GM23248 (cell line): ENCODE measurements at places on chromosomes 11 and 22.

DNA sequence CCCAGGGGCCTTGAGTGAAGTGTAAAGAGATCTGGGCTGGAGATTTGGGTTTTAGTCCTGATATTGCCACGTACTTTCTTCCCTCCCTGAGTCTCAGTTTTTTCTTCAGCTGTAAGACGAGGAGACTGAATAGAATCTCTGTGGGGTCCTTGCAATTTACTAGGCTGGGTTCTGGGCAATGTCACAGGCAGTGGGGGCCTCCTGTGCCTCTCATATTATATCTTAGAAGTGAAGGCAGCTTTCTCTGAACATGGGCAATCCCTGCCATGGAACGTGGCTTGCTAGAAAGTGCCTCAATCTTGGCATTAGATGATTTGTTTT, 62.0 kb upstream of the PTPRJ start:
- peak; percentile 12 for DNase-seq

DNA sequence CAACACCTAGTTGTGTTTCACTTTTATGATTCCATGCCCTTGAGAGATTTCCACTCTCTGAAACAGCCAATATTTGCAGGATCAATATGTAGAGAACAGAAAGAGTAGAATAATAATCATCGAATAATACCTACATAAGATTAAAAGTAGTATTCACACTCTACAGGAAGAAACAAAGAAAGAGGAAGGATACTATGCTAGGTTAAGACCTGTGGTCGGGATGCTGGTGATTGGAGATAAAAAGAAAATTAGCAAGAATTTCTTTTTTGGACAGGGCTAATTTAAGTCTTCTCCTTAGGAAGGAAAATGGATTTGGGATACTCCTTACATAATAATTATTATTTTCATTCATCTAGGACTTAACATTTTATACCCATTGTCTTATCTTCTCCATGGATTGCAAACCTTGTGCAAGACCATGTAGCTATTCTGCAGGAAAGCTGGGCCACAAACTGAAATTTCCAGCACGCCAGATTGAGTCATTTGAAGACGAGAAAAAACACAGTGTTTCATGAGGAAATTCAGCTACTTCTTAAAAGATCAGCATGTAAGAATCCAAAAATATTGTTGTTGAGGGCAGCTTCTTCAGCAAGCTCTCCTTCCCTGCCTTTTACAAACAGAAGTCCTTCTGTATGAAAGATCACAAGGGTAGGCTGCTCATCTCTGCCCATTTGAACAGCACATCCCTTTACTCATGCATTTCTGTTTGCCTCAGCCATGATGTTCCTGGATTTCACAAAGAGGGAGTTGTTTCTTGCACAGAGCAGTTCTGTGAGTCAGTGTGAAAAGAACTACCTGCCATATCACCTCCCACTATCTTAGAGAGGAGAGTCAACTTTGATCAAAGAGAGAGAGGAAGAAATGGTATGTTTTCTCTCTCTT, 90.7 kb downstream of the FAM76B start:
- peak; percentile 63 for DNase-seq

DNA sequence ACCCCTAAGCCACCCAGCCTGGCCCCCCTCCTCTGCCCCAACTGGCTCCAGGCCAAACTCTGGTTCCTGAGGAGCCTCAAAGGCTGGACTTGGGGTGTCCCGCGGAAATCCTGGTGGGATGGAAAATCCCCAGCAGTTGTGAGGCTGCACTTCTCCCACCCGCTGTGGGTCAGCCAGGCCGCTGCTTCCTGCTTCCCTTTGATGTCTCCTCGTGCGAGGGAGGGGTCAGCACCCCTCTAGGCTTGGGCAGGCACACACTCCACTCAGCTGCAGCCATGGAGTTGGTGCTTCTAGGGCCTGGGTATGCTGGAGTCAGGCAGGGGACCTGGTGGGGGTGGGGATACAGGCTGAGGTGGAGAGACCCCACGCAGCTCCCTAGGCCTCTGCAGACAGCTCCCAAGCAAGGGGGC, 12.0 kb downstream of the KCNQ1OT1 start:
- no peak for DNase-seq

GRCh38 chr11:75035911-75036565, 47.3 kb downstream of the NEU3 start:
- peak; percentile 56 for DNase-seq

- DNase-seq: no peak
These were observed 86.5 kb downstream of the WNT11 start for GRCh38 chr11:76119779-76120178.

- DNase-seq: no peak
These were observed 836.6 kb downstream of the NTM start for GRCh38 chr11:132206993-132207392.

GRCh38 chr11:83990160-83990733, 704.1 kb upstream of the CCDC90B start:
- DNase-seq: peak; percentile 3

DNA sequence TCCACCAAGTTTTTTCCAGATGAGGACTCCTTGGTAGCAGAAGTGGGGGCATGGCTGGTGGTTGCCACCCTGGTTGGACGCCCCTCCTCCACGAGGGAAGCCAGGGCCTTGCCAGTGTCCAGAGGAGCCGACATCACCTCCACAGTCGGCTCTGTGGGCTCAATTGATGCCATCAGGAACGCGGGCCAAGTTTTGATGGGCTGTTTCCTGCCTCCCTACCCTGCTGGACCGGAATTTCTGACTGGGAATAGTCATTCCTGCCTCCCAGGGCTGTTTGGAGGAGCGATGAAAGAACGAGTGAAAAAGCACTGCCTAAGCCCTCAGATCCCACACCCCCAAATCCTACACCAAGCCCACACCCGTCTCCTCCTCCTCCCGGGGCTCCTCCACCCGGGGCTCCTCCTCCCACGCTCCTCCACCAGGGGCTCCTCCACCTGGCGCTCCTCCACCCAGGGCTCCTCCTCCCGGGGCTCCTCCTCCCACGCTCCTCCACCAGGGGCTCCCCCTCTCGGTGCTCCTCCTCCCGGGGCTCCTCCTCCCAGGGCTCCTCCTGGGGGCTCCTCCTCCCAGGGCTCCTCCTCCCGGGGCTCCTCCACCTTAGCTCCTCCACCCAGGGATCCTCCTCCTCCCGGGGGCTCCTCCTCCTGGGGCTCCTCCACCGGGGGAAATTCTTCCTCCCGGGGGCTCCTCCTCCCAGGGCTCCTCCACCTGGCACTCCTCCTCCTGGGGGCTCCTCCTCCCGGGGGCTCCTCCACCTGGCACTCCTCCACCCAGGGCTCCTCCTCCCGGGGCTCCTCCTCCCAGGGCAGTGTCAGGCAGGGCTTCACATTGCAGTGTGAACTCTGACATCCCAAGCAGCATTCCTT, 10.0 kb upstream of the PRR5 start:
- no peak for DNase-seq

- DNase-seq: peak; percentile 49
These were observed 122.7 kb upstream of the TRPC6 start for GRCh38 chr11:101706541-101706940.

GRCh38 chr11:8109675-8110074, 28.7 kb downstream of the TUB start:
- no peak for DNase-seq
